ENCODE measurements at places on chromosomes 6 and 20. TPM values are rescaled to one million over a fixed set of nuclear protein-coding genes. Genes with fewer than 3 reads are reported as not detected.
A peak's percentile ranks its signal among the peaks of the same experiment; 100 is the strongest.

DNA sequence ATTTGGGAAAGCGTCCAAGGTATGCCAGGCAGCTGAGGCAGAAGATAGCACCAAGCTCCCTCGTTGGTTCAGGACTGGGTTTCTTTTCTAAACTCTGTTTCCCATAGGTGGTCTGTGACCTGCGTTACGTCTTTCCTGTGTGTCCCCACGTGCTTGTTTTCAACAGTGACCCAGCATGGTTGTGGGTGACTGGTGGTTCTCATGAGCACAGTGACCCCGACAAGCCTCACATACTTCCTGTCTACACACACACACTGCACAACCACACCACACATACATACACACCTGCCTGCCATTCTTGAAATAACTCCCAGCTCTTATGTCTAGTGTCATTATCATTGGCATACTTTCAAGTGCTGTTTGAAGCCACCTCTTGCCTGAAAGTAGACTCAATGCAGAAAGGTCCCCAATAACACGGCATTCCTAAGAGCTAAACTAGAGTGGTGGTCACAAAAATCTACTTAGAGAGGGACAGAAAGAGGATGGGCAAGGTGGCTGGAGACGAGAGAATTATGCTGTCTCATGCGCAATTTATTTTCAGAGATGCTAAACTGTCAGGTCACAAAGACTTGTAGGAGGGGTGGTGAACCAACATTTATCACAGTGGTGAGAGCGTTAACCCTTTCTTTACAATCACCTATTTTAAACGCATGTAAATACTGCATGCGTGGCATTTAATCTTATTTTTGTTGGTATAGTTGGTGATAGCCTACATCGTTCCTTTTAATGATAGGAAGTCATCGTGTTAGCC, 66.7 kb downstream of the GCNT2 start:
- no peak for DNase-seq

DNA sequence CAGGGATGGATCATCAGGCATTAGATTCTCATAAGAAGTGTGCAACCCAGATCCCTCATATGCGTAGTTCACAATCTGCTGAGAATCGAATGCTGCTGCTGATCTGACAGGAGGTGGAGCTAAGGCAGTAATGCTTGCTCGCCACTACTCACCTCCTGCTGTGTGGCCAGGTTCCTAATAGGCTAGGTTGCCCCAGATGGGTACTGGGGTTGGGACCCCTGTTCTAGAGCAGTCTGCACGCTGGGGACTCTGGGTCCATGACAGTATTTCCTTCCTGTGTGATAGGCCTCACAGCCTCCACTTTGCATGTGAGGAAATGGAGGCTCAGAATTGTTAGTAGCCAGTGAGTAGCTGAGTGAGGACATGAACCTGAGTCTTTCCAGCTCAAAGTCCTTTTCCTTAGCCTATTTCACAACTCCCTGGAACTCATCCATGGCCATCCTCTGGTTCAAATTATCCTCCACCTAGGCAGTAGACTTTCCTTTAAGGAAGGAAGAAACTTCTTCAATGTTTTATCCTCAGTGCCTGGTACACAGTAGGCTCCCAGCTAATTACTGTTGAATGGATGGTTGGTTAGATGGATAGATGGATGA, 117.2 kb downstream of the SYCP2 start:
- no peak for DNase-seq

GRCh38 chr20:44723798-44724362, 8.7 kb downstream of the CCN5 start:
- DNase-seq, result no peak

DNA sequence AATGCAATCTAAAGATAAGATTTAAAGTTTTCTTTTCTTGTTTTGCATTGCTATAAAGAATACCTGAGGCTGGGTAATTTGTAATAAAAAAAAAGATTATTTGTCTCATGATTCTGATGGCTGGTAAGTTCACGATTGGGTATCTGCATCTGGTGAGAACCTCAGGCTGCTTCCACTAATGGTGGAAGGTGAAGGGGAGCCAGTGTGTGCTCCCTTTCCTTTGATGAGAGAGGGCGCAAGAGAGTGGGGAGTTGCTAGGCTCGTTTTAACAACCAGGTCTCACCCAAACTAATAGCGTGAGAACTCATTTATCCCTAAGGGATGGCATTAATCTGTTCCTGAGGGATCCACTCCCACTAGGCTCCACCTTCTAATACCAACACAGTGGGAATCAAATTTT, 353.2 kb downstream of the BTBD3 start:
- peak; percentile 3 for DNase-seq

- no peak for DNase-seq
Measured at GRCh38 chr6:122207794-122208193, 191.7 kb upstream of the HSF2 start.

FAM209B gene
- total RNA-seq, result not detected

CITED2 gene
- total RNA-seq, result 50.4 TPM

DNA sequence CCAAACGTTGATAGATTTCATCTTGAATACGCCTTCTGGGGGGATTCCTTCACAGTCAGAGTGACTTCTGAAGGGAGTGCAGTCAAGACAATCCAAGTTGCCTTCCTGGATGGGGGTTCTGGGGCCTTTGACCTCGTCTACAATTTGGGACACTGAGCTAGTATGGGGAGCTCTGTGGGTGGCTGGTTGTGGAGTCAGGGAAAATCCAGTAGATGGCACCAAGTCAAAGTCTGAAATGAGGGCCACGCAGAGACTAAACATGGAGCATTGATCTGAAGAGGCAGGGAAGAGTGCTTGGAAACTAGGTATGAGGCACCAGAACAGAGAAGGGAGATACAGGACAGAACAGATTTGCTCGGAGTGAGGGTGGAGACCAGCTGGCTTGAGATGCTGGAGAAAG, 43.6 kb upstream of the CCN6 start:
- DNase-seq, result peak; percentile 20

DNA sequence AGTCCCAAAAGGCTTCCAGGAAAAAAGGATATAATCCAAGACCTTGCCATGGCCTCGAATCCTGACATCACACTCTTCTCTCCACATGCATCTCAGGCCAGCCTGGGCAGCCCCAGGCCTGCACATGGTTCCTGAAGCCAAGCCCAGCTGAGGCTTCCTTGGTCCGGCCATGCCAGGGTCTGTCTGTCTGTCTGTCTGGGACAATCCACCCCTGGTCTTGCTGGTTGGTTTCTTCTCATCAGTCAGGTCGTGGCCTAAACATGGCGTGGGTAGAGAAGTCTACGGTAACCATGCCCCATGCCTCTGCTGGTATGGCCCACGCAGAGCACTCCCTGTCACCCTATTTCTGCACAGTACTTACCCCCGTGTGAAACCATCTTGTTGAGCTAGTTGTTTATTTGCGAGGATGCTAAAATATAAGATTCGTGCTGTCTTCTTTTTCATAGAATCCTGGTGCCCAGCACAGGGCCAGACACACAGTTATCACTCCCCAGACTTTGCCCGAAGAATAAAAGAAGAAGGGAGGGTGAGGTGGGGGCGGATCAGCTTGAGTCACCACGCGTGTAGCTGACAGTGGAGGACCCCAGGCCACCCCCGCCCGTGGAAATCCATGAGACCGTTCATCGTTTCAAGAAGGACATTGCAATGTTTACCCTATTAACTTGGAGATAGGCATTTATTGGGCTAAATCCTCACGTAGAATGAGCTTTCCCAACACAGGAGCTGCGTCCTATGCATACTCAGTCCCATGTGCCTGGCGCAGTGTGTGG, 107.2 kb downstream of the RNASET2 start:
- no peak for DNase-seq

APCDD1L gene
- 0.86 TPM for total RNA-seq

DNA sequence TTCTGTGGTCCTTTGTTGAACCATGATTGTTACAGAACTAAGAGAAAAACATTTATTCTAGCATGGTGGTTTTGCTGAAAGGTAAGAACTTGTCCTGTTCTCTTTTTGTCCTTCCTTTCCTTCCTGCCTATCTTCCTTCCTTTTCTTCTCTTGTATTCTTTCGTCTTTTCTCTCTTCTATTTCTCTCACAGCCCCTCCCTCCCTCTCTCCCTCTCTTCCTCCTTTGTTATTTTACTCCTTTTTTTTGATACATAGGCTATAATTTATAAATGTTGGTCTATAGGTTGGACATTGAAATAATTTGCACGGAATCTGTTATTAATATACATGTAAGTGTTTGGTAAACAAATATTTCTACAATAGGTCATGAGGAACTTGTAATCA, 18.6 kb downstream of the ADGRB3 start:
- DNase-seq, result no peak

DNA sequence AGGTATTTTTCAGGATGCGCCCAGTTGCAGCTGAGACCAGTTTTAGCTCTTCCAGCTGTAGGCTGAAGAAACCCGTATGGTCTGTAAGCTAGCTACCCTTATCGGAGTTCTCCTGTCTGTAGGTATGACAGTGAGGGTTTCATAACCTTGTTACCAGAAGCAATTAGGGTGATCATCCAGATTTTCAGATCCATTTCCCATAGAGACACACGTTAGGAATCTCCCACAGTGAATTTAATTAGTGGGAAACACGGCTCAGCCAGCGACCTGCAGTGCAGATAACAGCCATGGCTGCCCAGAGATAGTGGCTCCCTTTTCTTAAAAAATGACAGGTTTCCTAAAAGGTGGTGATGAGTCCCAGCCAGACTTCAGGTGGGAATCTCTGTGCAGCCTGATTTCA, 111.1 kb downstream of the BTBD3 start:
- DNase-seq, result no peak

Measured in MCF 10A (cell line).